ENCODE measurements at places on chromosomes 11 and 22.

- DNase-seq = no peak
Observed at GRCh38 chr11:32429477-32429876, 5.9 kb downstream of the WT1 start.

DNA sequence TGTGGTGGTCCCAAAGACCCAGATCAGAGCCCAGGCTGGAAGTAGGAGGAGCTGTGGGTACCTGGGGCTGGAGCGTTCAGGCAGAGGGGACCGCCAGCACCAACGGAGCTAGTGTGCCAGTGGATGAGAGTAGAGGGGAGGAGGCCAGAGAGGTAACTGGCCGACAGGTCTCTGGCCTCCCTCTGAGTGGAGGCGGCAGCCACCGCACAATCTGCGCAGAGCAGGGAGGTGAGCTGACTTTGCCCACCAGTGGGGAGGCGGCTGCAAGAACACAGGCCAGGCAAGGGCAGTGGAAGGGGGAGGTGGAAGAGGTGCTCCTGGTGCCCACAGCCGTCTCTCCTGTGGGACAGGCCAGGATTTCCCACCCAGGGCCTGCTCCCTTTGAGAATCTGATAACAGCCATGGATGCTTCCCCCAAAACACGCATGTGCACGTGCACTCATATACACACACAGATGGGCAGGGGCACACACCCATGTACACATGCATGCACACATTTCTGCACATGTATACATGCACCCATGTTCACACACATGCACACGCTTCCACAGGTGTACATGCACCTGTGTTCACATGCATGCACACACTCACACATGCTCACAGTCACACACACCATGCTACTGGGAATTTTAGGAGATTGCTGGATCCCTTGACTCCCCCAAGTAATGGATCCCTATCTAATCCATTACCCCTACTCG, 6.4 kb upstream of the MGAT3 start:
- no peak for DNase-seq

DNA sequence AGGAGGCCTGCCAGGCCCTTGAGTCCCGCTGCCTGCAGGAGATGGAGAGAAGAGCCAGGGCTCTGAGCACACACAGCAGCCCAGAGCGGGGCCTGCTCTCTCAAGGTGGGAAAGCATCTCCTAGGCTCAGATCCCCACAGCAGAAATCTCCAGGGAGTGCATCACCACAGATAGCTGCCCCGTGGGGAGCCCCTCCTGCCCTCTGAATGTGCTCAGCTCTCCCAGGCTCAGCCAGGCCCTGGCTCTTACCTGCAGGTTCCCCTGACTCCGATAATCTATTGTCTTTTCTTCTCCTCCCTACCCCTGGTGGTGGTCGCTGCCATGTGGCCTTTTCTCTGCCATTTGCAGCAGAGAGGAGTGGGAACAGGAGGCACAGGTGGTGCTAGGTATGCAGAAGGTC, 49.9 kb downstream of the BTG4 start:
- no peak for DNase-seq

GRCh38 chr22:34849965-34850364, 216.0 kb upstream of the ISX start:
- no peak for DNase-seq

DNA sequence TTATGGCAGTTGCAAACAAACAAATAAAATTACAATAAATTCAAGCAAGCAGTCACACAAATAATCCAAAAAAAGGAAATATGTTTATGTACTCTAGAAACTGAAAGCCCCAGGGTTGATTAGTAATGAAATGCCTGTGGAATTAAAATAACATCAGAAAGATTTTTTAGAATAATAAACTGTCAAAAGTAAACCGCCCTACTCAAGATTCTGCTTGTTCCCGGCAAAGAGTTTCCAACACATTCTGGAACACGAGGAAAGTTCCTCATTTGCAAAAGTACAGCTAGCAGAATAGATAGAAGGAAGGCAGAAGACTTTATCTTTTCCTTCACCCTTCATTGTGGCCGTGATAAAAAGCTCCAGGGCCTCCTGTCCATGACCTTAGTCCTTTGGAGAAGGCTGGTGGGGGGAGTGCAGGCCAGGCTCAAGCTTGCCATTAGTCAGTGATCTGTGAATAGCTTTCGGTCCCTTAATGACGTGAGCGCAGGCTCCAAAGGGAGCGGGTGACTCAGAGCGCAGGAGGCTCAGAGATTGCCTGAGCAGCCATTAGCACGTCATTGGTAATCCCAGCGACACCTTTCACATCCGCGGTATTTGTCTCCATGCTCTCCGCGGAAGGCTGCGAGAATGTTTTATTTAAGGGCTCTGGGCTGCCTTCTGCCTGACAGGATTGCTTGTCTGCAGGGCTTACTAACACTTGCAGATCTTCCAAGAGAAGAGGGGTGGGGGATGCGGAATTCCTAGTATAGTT, 458.3 kb downstream of the METTL15 start:
- DNase-seq = peak; percentile 3

GRCh38 chr11:28524098-28524497, 415.9 kb downstream of the METTL15 start:
- DNase-seq = no peak

DNA sequence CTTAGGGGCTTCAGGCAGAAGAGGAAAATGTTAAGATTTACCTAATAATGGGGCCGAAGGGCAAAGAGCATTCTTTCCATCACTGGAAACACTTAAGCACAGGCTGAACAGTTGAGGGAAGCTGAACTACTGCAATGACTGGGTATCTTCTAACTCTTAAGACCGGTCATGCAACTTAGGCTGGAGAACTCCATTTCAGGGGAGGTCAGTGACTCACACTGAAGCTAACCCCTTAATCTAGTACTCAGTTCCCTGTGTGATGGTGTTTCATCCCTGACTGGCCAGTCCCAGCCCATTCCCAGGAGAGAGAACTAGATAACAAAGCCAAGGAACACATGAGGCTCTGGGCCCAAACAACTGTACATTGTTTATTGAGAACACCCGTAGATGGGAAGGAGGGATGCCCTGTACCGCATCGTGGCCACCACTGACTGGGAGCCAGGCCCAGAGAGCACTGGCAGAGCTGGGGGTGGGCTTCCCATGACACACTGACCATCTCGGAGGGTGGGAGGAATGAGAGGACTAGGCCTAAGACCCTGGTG, 10.5 kb downstream of the RPL27A start:
- DNase-seq = no peak

DNA sequence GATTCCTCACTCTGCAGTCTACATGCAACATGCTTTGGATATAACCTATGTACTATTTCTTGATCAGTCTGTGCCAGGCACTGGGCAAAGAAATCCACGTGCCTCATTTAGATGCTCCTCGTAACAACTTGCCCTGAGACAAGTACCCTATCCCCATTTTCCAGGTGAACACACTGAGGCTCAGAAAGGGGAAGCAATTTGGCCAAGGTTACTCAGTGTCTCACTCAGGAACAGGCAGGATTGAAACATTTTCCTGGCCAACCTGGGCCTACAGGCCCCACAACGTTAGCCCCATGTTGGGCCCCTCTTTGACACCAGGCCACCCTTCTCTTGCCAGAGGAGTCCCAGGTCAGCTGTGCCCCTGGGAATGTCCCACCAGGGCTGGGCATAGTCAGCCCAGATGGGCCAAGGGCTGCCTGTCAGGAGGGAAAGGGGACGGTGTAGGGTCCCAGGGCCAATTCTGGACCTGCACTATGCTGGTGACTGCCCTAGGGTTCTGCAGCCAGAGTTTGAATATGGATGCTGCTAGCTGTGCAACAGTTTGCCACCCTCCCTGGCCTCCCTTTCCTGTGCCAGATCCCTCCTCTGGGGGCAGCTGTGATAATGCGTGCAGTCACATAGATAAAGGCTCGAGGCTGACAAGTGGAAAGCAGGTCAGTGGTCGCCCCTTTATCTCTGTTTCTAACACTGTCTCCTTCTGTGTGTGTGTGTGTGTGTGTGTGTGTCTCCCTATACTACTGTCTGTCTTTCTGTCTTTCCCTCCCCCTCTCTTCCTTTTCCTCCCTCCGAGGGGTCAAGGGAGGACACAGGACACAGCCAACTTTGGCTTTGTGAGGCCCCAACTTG, 10.4 kb upstream of the EMID1 start:
- no peak for DNase-seq

DNA sequence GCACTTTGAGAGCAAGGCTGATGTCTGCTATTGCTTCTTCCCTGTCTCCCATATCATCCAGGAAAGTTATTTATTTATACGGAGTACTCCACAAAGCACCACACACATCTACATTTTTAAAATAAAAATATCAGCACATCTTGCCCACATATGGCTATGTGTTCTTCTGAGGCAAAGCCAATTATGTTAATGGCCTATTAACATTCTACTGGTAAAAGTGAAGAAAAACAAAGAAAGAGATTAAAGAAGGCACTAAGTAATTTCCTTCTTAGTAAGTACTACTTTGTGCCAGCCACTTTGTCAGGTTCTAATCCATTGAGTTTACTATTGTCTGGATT, 548.7 kb downstream of the OPCML start:
- no peak for DNase-seq

DNA sequence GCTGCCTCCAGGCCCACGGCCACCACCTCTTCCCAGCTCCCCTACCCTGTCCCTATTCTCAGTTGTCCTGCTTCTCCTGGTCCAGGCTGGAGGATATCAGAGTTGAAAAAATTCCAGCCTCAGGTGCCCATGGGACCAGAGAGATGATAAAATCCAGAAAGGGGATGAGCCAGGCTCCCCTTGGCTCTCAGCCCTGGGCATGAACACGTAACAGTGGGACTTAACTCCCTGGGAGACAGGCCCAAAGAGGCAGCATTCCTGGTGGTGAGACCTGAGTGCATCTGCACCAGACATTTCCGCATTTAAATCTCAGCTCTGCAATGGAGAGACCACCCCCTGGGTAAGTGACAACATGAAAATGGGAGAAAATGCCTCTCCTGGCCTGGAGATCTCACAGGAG, 10.4 kb upstream of the SLC39A13 start:
- DNase-seq = no peak

GRCh38 chr11:45082744-45083543, 63.5 kb upstream of the PRDM11 start:
- no peak for DNase-seq

- DNase-seq = no peak
Observed at GRCh38 chr11:70496591-70497535, 98.5 kb downstream of the CTTN start.

GRCh38 chr11:22577854-22578253, 47.8 kb downstream of the FANCF start:
- DNase-seq = no peak

GRCh38 chr22:50581031-50581949, 1.4 kb downstream of the CHKB start:
- no peak for DNase-seq

- no peak for DNase-seq
Observed at GRCh38 chr22:35894464-35894878, 134.2 kb downstream of the RBFOX2 start.

GRCh38 chr11:78061921-78062311, 1.7 kb upstream of the THRSP start:
- no peak for DNase-seq

GRCh38 chr11:78690352-78690987, 115.8 kb upstream of the NARS2 start:
- DNase-seq = no peak

GRCh38 chr11:118914987-118915386, 10.7 kb downstream of the BCL9L start:
- no peak for DNase-seq

- no peak for DNase-seq
Observed at GRCh38 chr11:5620651-5621521, 3.9 kb upstream of the TRIM34 start.

GRCh38 chr11:12755510-12756453, 81.6 kb downstream of the TEAD1 start:
- no peak for DNase-seq

DNA sequence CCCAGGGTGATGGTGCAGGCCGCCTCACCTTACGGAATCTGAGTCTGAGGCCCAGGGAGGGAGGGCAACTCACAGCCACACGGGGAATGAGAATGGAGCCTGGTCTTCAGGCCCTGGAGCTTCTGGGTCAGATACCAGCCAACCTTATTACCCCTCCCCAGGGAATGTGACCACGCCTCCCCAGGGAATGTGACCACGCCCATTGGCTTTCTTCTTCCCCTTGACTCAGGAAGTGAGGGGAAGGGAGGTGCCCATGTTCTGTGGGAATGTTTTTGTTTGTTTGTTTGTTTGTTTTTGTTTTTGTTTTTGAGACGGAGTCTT, 57.5 kb upstream of the RBFOX2 start:
- DNase-seq = no peak

DNA sequence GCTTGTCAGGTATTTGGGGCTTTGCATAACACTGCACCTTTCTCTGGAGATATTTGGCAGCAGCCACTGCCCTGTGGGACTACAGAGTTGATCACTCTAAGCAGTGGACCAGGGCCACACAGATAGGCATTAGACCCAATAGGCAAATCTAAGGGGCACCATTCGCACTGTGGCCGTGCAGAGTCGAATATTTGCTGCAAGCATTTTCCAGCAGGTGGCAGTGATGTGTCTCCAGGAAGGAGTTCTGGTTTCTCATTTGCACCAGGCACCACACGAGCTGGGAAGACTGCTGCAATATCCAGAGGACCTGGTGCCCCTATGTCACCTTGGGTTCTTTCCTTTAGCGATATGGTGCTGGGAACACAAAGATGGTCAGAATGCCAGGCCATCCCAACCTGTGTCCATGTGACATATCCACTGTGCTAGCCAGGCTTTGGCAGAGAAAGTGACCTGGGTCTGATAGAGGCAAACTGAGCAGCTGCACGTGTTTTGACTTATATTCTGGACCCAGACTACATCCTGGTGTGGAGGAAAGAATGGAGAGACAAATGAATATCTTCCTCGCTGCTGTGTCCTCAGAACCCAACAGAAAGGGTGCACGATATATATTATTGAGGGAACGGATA, 318.7 kb downstream of the BUD13 start:
- DNase-seq = no peak

GRCh38 chr11:65442842-65443331, 20.3 kb downstream of the NEAT1 start:
- no peak for DNase-seq

- no peak for DNase-seq
Observed at GRCh38 chr11:20647976-20648565, 21.3 kb upstream of the NELL1 start.

- no peak for DNase-seq
Observed at GRCh38 chr11:31926106-31926505, 115.0 kb upstream of the PAX6 start.
